ENCODE measurements at places on chromosomes 3 and 15.

GRCh38 chr3:54901906-54902685 lies 25.8 kb downstream of the LRTM1 start:
- DNase-seq: no peak

GRCh38 chr3:52925405-52926313 lies 28.3 kb upstream of the STIMATE start:
- DNase-seq: no peak

- no peak for DNase-seq
Observed at GRCh38 chr3:31240874-31241273, 291.9 kb upstream of the STT3B start.

GRCh38 chr3:101665851-101666250 lies 11.1 kb downstream of the ZBTB11 start:
- no peak for DNase-seq

DNA sequence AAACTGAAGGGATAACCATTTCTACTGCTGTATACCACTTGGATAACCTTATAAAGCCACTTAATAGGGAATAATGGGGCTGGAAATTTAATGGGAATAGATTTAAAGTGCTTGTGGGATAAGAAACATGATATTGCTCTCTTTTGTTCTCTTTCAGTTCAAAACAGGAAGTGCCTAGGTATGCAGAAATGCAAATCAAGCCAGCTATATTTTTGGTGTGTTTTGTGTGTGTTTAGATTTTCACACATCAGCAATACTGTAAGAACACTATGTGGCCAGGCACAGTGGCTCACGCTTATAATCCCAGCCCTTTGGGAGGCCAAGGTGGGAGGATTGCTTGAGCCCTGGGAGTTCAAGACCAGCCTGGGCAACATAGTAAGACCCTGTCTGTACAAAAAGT lies 442.3 kb upstream of the TPRG1 start:
- DNase-seq: no peak

DNA sequence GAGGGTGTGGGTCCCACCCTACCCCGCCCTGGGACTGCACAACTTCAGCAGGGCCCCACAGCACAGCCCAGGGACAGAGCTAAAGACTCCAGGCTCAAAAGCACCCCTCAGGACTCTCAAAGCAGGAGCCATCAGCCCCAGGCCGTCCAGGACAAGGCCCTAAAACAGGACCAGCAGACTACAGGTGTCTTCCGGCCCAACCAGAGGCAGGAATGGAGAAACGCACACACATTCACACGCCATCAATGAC lies 26.1 kb downstream of the ATRIP start:
- no peak for DNase-seq

DNA sequence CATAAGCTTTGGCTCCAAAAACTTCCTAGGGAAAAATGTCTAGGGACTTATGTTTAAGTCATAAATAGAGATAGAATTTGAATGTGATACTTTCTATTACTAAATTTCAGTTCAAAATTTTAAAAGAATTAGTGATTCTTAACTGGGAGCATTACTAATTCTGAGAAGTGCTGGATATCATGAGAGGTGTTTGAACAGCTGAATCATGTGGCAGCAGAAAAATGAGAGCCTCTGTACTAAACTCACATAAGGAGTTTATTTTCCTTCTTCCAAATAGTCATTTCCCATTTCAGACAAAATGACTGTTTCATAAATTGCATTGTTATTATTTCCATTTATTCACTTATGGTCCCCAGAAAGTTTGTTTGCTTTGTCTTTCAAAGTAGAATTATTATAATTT lies 62.7 kb downstream of the SLMAP start:
- DNase-seq: no peak

DNA sequence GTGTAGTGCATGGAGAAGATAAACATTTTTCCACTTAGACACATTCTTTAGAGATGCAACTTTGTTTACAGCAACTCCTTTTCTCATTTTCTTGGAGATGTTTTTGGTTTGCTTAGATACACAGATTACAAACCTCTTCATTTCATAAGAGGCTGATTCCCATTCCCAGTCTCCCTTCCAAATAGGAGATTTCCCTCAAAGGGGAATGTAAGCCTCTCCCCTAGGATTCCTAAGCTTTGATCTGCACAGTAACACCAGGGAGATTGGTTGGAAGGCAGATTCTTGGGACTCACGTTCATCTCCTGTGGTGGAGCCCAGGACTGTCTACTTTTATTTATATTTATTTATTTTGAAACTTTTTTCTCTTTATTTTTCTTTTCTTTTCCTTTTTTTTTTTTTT lies 63.2 kb downstream of the MCTP2 start:
- DNase-seq: no peak

- DNase-seq: no peak
Observed at GRCh38 chr3:58266577-58266976, 29.0 kb downstream of the ABHD6 start.

DNA sequence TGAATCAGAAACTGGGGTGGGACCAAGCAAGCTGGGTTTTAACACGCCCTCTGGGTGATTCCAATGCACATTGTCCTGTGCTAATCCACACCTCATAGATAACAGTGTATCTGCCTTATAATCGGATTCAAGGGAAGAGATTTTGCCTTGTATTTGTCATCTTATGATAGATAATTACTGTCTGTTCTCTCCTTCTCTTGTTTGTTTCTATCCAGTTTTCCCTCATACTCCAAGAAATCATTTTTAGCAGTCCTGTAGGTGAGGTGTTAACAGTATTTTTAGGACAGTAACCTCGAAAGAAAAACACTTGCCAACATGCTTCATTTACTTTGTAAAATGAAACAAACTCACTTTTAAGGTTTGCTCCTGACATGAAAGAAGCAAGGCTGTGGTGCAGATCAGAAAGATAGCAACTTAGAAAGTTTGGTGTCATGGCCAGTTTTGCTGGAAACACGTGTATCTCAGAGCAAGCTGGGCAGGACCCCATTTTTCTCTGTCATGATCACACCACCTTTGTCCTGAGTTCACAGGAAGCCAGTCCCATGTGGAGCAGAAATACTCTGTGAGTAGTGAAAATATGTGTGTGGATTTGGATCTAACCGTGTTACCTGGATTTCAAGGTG lies 72.6 kb downstream of the TRAK1 start:
- DNase-seq: no peak

DNA sequence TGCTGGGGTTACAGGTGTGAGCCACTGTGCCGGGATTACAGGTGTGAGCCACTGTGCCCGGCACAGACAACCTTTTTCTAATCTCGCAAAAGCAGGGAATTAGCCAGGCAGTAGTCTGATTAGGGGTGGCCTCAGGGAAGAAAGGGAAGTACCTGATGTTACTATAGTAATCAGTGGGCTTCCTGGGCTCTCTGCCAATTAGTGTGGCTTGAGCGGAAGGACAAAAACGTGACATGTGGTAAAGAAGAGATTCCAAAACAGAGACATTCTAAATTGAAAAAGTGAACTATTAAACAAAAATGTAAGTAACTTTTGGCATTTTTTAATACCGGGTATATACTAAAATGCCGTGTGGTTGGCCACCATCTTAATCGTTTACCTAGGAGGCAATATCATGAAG lies 48.1 kb downstream of the CFAP20DC start:
- no peak for DNase-seq

GRCh38 chr3:83426300-83426699 lies 1532.5 kb upstream of the CADM2 start:
- no peak for DNase-seq

GRCh38 chr15:23566071-23566554 lies 639 bp downstream of the MKRN3 start:
- DNase-seq: no peak

- no peak for DNase-seq
Observed at GRCh38 chr3:53949541-53949940, 57.9 kb upstream of the SELENOK start.

DNA sequence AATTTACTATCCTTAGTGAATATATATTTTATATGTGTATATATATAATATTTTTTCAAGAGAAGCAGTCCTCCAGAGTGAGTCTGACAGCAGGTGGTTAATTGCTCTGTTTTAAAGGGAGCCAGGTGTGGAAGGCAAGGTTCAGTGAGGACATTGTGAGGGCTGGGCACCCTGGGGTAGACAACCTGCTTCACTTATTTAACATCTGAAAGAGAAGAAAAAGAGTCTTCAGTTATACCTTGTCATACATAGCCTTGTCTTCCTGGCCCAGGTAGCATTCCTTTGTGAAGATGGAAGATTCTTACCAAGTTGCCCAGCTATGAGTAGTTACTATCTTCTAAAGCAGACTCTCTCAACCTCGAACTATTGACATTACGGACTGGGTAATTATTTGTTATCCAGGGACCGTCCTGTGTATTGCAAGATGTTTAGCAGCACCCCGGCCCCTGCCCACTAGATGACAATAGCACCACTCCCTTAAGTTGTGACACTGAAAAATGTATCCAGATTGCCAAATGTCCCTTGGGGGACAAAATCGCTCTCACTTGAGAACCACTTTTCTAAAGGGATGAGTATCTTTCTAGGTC lies 336.0 kb upstream of the TRIM42 start:
- DNase-seq: no peak

DNA sequence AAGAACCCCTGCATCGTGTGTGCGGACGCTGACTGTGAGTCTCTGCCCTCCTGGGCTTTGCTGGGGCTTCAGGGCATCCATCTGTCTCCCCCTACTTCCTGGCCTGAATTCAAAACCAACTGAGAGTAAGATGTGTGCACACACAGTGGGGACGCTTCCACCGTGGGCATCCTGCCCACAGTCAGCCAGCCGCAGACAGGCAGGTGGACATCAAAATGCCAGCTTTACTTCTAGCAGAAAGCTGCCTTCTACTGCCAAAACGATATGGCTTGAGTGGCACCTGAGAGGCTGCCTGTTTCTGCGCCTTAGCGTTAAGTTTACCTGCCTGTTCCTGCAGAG lies 18.5 kb downstream of the ALDH1A3 start:
- no peak for DNase-seq

GRCh38 chr3:17894434-17895060 lies 152.1 kb upstream of the TBC1D5 start:
- no peak for DNase-seq

DNA sequence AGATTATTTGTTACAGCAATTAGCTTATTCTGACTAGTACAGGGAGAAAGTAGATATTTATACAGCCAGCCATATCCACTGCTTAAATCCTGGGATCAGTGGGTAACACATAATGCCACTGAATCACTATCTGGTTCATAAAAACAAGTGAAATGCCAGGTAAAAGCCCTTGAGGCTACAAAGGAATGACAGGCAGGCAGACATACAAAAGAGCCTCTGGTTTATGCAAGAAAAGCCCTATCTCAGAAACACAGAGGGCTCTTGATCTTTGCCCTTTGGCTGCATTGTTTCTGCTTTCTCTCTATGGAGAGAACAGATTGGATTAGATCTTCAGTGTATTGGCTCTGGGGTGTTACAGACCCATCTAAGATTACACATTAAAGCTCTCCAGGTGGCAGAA lies 115.4 kb upstream of the GADL1 start:
- DNase-seq: no peak

DNA sequence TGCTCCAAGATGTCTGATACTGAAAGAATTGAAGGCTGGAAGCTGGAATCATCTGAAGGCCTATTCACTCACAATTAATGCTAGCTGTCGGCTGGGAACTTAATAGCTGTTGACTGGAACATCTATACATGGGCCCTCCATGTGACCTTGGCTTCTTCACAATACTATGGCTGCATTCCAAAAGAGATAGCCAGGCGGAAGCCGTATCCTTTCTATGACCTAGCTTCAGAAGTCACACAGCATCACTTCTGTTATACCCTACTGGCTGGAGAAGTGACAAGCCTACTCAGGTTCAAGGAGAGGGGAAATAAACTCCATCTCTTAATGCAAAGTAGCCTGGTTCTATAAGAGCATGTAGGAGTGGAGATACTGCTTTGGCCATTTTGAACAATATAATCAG lies 50.9 kb upstream of the SPRED1 start:
- no peak for DNase-seq

- DNase-seq: no peak
Observed at GRCh38 chr3:106710596-106710995, 666.6 kb upstream of the CCDC54 start.

- DNase-seq: no peak
Observed at GRCh38 chr3:99761415-99762165, 56.1 kb upstream of the CMSS1 start.

GRCh38 chr3:122076491-122077292 lies 21.5 kb downstream of the CD86 start:
- DNase-seq: no peak

DNA sequence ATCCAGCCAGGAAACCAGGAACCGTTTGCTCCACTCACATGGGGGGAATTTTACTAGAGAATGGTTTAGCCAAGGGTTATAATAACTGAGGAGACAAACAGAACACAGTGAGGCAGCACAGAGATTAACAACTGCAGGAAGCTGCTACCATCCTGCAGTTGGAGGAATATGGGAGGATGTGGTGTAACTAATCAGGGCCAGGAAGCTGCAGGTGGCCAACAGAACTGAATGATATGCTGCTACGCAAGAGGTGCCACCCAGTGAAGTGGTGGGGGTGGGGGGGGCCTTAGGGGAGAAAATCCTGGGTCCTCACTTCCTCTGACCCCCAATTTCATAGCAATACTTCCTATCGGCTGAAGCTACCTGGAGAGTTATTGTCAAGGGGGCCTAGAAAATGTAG lies 306.4 kb upstream of the STT3B start:
- DNase-seq: no peak

- DNase-seq: no peak
Observed at GRCh38 chr3:139421460-139421859, 32.0 kb upstream of the COPB2 start.

Data from CMK (cell line).